RWPE1 (cell line): ENCODE measurements at places on chromosomes 13 and 19.
A peak's percentile ranks its signal among the peaks of the same experiment; 100 is the strongest.

DNA sequence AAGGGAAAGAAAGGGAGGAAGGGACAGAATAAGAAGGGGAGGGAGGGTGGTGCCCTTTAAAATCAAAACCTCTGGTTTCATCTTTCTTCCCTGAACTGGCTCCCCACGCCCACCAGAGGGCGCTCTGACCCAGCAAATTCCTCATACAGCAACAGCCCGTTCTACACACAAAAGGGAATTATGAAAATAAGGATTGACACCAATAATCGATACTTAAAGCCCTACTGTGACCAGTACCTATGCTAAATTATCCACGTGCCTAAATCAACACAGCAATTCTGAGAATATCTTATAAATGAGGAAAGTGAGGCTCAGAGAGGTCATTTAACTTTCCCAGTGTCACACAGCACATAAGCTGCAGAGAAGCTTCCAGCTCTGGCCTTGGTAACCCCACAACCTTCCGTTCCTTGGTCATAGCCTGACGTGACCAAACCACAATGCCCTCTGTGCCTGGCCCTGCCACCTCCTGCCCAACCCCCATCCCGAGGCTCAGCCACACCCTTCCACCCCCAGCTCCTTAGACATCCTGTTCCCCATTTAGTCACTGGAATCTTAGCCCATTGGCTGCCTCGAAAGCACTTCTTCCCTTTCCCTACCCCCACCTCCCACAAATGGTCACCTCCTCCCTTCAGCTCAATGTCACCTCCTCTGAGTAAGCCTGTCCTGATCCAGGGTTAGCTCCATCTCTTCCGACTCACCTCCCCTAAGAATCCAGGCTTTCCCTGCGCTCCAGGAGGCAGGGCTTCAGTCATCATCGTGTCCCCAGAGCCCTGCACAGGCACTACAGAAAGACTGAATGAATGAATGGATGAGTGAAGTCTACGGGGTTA is 34.2 kb upstream of the PNMA8B start:
- peak; percentile 70 for DNase-seq

DNA sequence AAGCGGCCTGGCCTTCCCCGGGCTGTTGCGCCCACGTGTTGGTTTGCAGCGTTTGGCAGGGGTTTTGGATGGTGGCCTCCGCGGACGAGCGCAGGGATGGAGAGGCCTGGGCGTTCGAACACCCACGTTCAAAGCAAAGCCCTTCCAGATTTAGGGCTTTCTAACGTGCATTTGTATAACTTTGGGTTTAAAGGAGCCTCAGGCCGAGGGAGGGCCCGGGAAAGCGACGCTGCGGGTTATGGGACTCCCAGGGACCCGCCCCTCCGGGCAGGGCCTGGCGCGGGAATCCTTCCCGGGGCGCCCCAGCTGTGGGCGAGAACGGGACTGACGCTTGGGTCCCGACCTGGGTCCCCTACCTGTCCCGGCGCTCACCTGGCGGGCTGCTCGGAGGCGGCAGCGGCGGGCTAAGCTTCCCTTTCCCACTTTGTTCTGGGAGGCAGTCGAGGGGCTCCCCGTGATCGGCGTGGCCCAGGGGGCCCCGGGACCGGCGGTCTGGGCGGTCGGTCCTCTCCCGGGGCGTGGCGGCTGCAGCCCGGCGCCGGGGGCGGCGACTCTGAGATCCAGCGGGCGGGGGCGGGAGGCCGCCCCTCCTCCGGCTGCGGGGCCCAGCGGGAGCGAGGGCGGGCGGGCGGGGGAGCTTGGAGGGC is at the start of gene FBXO17:
TSS of gene FBXO17 (minus strand) at position 529 of the 647 bp plus-strand sequence. CDS start 25,423 bp downstream, outside the sequence.
- DNase-seq = peak; percentile 42

DNA sequence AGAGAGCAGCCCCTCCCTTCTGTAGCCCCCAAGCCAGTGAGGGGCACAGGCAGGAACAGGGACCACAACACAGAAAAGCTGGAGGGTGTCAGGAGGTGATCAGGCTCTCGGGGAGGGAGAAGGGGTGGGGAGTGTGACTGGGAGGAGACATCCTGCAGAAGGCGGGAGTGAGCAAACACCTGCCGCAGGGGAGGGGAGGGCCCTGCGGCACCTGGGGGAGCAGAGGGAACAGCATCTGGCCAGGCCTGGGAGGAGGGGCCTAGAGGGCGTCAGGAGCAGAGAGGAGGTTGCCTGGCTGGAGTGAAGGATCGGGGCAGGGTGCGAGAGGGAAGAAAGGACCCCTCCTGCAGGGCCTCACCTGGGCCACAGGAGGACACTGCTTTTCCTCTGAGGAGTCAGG is 4.2 kb downstream of the KLK3 start:
- no peak for DNase-seq

- no peak for DNase-seq
These were observed 136.3 kb upstream of the CSNK1A1L start for GRCh38 chr13:37241786-37242185.
